ENCODE measurements at places on chromosomes 3 and 15.

DNA sequence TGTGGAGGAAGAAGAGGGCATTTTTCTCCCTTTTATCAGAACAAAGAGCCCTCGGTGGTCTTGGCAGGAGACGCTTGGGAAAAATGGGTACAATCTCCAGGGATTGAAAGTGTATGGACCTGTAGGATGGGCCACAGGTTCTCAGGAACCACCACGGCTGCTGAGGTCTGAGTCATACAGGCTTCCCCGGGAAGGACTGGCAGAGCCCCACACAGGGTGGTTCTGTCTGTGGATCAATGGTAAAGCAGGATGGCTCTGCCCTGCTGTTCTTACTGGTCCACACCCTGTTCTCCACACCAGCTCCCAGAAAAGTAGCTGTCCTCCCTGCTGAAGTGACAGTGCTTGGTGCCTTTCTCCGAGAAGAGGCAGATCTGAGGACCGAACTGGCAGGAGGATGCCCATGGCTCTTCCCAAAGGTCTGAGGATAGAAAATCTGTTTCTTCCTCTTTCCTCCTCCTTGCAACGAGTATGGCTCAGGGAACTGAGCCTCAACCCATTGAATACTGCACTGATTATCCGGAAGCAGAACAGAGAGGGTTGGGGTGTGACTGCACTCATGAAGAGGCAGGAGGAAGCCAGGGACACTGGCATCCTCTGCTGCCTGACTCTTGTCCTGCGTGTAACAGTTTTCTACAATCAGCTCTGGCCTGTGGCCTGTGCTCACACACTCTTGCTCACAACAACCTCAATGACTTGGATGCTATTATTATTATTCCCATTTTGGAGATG is 39.0 kb downstream of the KIF9 start:
- DNase-seq: no peak

GRCh38 chr15:34984889-34985630 is 3.0 kb downstream of the ZNF770 start:
- peak; percentile 5 for DNase-seq

DNA sequence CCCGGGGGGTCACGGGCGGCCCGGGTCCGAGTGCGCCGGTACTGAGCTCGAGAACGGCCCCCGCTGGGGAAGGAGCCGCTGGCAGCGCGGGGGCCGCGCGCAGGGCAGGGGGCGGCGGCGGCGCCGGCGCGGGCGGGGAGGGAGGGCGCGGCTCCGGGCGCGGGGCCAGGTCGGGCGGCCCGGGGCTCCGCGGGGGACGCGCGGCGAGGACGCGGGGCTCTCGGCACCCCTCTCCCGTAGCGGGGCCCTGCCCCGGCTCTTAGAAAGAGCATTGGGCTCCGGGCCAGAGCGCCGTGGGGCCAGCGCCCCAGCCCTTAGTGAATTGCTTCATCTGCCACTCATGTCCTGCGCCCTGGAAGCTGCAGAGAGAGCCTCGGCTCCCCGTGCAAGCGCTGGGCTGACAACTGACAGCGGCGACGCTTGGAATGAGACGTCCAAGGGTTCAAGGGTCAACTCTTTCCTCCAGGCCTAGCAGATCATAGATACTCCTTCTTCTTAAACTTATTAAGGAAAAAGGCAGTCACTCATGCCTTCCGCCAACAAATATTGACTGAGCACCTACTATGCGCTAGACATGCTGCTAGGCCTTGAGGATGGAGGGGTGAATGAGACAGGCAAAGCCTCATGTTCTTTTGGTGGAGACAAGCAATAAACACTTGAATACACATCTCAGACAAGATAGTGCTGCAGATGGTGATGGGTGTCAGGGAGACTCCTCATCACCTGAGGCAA is 140.8 kb downstream of the SMAD6 start:
- DNase-seq: peak; percentile 89

- DNase-seq: peak; percentile 87
Observed at GRCh38 chr15:87871258-87871681, 385.3 kb downstream of the NTRK3 start.

DNA sequence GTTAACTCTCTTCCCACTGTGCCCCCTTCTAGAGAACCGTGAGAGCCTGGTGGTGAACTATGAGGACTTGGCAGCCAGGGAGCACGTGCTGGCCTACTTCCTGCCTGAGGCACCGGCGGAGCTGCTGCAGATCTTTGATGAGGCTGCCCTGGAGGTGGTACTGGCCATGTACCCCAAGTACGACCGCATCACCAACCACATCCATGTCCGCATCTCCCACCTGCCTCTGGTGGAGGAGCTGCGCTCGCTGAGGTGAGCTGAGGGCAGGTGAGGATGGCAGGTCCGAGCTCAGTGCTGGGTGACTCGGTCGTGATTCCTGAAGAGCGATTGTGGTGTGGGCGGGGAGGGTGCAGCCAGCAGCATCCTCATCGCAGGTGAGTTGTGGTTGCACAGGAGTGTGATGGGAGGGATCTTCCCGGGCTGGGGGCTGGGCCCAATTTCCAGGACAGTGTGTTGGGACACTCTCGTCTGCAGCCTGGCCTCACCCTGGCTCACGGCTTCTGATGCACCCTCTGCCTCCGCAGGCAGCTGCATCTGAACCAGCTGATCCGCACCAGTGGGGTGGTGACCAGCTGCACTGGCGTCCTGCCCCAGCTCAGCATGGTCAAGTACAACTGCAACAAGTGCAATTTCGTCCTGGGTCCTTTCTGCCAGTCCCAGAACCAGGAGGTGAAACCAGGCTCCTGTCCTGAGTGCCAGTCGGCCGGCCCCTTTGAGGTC is 8.0 kb downstream of the MCM2 start:
- DNase-seq: no peak

DNA sequence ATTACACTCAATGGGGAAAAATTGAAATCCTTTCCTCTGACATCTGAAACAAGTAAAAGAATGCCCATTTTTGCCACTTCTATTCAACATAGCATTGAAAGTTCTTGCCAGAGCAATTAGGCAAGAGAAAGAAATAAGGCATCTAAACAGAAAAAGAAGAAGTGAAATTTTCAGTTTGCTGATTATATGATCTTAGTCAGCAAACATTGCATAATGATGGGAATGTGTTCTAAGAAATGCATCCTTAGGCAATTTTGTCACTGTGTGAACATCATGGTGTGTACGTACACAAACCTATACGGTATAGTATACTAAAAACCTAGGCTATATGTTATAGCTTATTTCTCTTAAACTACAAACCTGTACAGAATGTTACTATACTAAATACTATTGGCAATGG is 278.0 kb downstream of the CGGBP1 start:
- no peak for DNase-seq

- no peak for DNase-seq
Observed at GRCh38 chr3:43426388-43426787, 140.0 kb downstream of the SNRK start.

DNA sequence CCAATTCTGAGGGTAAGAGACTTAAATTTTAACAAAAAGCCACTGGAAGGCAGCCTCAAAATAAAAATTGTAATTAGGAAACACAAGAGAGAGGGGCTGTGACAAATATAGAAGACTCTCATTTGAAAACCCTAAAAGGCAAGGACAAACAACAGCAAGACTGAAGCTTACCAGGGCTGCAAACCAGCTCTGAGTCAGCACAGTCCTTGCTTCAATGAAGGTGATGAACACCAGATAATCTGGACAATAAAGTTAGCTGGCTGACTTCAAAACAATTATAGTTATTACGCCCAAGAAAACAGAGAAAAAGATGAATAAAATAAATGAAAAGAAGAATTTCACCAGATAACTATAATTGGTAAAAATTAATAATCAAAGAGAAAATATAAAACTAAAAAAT is 149.3 kb upstream of the NSMCE3 start:
- DNase-seq: no peak

- DNase-seq: peak; percentile 85
Observed at GRCh38 chr3:27758083-27758482, 36.0 kb upstream of the EOMES start.

DNA sequence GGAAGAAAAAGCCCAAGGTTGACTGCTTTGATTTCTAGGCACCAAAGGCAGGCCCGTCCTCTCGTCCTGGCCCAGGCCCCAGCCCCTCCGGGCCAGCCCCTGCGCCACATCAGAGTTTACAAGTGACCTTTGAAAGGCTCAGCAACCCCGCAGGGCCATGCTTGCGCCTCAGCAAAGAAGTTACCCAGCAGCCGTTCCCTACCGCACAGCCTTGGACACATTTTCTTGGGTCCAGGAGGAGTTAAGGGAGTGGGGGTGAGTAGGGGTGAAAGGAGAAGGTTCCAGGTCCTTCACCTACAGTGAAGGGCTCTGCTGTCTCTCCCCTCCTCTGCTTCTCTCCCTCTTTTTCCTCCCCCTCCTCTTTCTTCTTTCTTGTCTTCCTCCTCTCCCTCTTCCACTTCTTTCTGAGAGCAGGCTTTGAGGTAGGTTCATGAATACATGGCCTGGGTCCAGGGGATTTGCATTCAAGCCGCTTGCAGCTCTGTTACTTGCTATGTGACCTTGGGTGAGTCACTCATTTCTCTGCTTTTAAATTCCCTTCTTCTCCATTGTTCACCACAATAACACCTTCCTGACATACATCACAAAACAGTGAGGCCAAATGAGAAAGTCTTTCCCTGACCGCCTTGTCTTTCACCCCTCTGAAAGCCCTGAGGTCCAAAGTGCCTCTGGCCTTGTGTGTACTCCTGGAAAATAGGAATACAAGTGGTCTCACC is 223.3 kb upstream of the TPRG1 start:
- peak; percentile 92 for DNase-seq

DNA sequence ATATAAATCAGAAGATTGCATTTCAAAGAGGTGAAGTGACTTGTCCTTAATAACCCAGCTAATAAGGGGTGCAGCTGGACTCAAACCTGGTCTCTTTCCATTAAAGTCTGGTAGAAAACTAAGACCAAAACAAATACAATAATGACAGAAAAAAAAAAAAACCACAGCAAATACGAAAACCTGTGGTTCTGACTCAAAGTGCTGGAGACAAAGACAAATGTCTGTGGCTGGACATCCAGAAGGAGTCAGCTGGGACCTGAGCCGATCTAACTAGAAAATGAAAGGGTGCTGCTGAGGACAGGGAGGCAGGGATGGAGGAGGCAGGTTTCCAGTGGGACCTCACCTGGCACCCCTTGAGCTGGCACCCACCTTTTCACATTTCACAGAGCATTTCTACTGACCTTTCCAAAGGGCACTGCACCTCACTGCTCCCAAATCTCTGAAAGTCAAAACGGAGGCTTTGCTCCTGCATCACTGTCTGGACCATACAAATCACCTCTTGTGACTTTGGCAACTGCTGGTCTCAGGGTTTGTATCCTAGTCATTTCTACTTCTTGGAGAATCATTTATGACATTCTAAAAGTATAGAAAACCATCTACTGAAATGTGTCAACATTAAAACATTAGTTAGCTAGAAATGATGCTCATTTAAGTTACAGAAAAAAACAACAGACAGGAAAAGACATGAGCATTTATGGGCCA is 61.7 kb downstream of the CCNL1 start:
- no peak for DNase-seq
